ENCODE measurements at places on chromosomes 5 and 9. TPM values are rescaled to one million over a fixed set of nuclear protein-coding genes. Genes with fewer than 3 reads are reported as not detected.
A peak's percentile ranks its signal among the peaks of the same experiment; 100 is the strongest.

- H3K4me3 ChIP-seq, result no peak overlapping the region
- no peak overlapping the region for H3K27ac ChIP-seq
- H3K36me3 ChIP-seq, result no peaks in the 10 kb centered on the region
- DNase-seq, result no peak
These were observed 989.8 kb downstream of the TLE1 start for GRCh38 chr9:80699511-80699998.

DNA sequence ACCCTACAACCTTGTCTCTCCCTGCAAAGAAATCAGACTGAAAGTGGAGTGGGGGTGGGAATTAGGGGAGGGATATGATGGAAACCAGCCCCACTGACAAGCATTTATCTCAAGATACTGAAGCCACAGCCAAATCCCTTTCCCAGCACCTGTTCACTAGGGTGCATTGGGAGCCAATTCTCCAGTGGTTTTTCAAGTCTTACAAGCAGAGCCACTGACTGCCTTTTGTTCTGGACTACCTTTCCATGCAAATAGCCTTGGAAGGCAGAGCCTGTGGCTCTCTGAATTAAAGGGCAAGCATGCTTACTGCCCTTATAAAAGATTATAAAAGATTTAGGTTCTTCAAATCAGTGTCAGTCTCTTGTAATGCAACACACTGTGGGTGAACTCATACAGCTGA is 8.8 kb upstream of the GGTA1 start:
- no peak overlapping the region for H3K27ac ChIP-seq
- no peaks in the 10 kb centered on the region for H3K36me3 ChIP-seq
- H3K27me3 ChIP-seq, result no peaks in the 10 kb centered on the region
- H3K4me3 ChIP-seq, result no peak overlapping the region
- no peak for DNase-seq

GRCh38 chr5:72107131-72107900 is at the start of gene MAP1B:
Gene MAP1B, plus strand, starts transcription at chr5:72107475. Its CDS starts 57 bp downstream, at chr5:72107532.
- peak; percentile 85 for DNase-seq
- H3K4me3 ChIP-seq, result peak within 1 kb of the TSS; percentile 98
- H3K27ac ChIP-seq, result peak within 1 kb of the TSS; percentile 69
- H3K36me3 ChIP-seq, result no peaks in the 10 kb centered on the region
- peaks cover 8% of the 10 kb centered on the region for H3K4me1 ChIP-seq

DNA sequence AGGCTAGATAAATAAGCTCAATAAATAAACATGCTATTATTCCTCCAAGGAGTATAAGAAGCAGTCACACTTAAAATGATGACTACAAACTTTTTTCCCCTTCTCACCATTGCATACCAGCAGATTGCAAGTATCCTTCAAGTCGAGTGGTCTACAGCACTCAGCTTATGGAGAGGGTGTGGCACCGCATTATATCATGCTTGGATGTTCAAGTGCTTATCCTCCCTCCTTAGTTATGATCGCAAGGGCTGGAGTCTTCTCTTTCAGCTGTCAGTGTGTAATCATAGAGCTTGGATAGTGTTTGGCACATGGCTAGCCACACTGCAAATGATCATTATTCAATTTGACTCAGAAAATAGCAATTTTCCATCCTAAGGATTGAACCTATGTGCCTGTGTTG is 124.0 kb downstream of the CARTPT start:
- no peaks in the 10 kb centered on the region for H3K4me1 ChIP-seq
- DNase-seq, result no peak
- H3K36me3 ChIP-seq, result no peaks in the 10 kb centered on the region
- H3K27me3 ChIP-seq, result no peaks in the 10 kb centered on the region
- H3K4me3 ChIP-seq, result no peak overlapping the region

DNA sequence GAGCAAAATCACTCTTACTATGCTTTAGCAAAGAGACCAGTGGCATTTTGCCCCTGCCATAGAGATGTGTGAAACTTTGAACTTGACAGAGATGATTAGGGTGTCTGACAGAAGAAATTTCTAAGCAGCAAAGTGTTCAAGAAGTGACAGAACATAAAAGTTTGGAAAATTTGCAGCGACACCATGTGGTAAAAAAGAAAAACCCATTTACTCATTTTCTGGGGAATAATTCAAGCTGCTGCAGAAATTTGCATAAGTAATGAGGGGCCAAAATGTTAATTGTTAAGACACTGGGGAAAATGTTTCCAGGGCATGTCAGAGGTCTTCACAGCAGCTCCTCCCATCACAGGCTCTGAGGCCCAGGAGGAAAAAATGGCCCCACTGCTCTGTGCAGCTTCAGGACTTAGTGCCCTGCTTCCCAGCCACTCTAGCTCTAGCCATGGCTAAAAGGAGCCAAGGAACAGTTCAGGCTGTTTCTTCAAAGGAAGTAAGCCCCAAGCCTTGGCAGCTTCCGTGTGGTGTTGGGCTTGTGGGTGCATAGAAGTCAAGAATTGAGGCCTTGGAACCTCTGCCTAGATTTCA is 6.1 kb upstream of the AP3B1 start:
- H3K27ac ChIP-seq, result no peak overlapping the region
- DNase-seq, result no peak
- H3K4me1 ChIP-seq, result no peaks in the 10 kb centered on the region
- H3K4me3 ChIP-seq, result no peak overlapping the region

- DNase-seq, result no peak
- peaks cover 5% of the 10 kb centered on the region for H3K4me1 ChIP-seq
- H3K36me3 ChIP-seq, result no peaks in the 10 kb centered on the region
- no peak overlapping the region for H3K27ac ChIP-seq
- no peak overlapping the region for H3K4me3 ChIP-seq
These were observed 243.0 kb downstream of the PSAT1 start for GRCh38 chr9:78539904-78540303.

DNA sequence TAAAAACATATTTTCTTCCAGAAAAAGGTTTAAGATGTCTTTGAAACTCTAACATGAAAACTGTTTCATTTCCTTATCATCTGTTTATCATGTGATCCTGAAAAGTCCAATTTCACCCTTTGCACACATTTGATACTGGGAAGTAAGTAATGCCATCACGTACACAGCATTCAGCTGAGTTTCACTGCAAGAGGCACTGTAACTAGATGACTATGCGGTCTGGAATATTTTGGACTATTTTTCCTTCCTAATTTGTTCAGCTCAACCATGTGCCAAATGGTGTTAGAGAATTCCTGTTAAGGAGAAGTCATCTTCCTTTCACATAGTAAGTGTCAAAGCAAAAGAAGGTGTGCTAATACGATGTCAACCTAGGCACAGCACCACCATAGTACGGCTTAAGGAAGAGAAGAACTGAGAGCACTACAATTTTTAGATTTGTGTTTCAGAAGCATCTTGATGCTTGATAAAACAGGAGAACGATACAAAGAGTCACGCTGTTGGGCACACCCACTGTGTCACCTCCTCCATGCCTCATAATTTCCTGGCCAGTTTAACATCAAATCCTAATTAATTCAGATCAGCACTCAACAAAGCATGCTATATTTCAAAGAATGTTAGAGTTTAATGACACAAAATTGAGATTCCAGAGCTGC is 77.5 kb downstream of the GNAQ start:
- DNase-seq, result no peak
- H3K4me1 ChIP-seq, result peaks cover 22% of the 10 kb centered on the region
- no peaks in the 10 kb centered on the region for H3K36me3 ChIP-seq
- H3K4me3 ChIP-seq, result no peak overlapping the region

DNA sequence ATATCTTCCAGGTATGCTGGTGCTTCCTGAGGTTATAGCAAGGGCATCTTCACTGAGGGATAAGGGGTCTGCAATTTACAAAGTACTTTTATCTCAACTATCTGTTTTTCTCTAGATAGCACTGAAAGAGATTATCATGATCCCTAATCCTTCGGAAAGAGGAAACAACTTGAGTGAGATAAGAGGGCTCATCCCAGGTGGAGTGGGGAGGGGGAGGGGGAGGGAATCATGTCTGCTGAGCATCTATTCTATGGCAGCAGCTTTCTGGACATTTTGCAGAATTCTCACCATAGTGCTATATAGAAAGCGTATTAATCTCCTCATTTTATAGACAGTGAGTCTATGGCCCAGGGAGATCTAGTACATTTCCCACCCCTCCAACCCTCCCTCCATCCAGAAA is 5.9 kb downstream of the TNFSF15 start:
- no peak overlapping the region for H3K4me3 ChIP-seq
- no peak overlapping the region for H3K27ac ChIP-seq
- H3K4me1 ChIP-seq, result peaks cover 2% of the 10 kb centered on the region
- H3K36me3 ChIP-seq, result no peaks in the 10 kb centered on the region
- DNase-seq, result no peak

The EXOC3 gene
- 30.0 TPM for total RNA-seq

The PRDM9 gene
- not detected for total RNA-seq

Measured in H1 (cell line).